ENCODE measurements at places on chromosomes 4 and X.

GRCh38 chrX:24988314-24988713 is 27.5 kb downstream of the ARX start:
- DNase-seq, result no peak

DNA sequence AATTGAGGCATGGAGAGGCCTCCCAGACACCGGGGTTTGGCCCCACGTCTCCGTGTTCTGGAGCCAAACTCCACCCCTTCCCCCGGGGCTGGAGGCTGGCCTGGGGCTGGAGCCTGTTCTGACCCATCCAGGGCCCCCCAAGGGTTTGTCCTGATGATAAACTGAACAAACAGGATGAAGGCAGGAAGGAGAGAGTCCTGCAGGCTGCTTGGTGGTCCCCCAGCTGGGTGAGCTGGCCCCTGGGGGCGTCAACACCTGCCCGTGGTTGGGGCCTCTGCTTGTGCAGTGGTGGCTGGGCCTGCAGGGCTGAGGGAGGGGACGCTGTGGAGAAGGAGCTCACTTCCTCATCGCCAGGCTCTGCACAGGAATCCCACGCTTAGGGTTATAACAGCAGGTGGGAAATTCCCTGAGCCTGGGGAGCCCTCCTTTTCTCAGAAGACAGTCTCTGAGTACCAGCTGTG is 2.3 kb downstream of the SH3TC1 start:
- DNase-seq, result no peak

GRCh38 chr4:26048378-26048882 is 134.4 kb downstream of the SMIM20 start:
- DNase-seq, result no peak

GRCh38 chr4:161186012-161186411 is 977.8 kb downstream of the FSTL5 start:
- DNase-seq, result no peak

- DNase-seq, result no peak
Observed at GRCh38 chrX:142428916-142429315, 223.8 kb upstream of the MAGEC2 start.

- no peak for DNase-seq
Observed at GRCh38 chr4:54542540-54543041, 115.2 kb upstream of the KIT start.

GRCh38 chr4:118774989-118775388 is 60.9 kb downstream of the SEC24D start:
- DNase-seq, result no peak

DNA sequence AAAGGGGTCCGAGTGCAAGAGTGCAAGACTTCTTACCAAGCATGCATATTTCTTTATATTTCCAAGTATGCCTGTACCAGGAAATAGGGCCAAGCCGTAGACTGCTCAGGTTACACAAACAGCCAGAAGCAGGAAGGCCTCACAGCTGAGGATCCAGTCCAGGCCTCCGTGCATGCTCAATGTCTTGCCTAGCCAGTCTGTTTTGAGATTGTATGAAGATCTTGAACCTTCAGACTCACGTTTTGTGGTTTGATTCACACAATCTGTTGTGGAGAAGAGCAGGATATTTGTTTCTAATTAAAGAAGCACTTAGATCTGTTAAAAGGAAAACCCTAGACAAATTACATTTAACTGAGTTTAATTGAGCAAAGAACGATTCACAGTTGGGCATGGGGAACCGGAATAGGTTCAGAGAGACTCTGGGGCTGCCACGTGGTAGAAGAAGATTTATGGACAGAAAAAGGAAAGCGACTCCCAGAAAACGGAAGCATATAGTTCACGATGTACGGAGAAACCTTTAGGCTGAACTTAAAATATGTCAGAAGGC is 1.2 kb downstream of the MGST2 start:
- DNase-seq, result no peak

GRCh38 chr4:86994686-86995085 is 59.9 kb downstream of the AFF1 start:
- no peak for DNase-seq

GRCh38 chr4:76199664-76200211 is 13.9 kb downstream of the SCARB2 start:
- no peak for DNase-seq

GRCh38 chr4:176422001-176422400 is 102.2 kb downstream of the SPCS3 start:
- no peak for DNase-seq

DNA sequence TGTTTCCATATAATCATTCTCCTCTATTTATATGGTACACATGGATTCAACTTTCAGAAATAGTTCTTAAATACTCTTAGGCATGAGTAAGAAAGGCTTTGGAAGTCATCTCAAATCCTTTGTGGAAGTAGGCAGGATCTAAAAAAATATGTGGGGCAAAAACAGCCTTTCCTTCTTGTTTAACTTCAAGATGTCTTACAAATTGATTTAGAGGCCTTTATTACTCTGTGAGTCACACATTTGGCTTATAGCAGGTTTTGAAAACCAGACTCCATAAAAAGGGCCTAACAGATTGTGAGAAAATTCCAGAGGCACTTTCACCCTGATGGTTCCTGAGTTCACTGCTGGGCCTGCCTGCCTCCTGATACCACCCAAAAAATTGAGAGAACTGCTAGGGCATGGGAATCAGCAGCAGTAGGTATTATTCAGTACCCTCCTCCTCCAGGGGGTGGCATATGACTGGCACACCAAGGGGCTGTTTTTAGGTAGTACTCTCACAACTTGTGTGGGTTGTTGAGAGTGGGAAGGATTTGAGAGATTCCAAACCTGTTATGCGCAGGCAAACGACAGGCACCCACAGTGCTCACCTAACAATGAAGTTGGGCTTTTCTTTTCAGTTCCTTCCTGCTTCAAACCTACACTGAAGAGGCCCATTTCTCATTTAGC is 162.7 kb upstream of the MBNL3 start:
- DNase-seq, result no peak

GRCh38 chr4:4609622-4610334 is 67.9 kb upstream of the STX18 start:
- no peak for DNase-seq

DNA sequence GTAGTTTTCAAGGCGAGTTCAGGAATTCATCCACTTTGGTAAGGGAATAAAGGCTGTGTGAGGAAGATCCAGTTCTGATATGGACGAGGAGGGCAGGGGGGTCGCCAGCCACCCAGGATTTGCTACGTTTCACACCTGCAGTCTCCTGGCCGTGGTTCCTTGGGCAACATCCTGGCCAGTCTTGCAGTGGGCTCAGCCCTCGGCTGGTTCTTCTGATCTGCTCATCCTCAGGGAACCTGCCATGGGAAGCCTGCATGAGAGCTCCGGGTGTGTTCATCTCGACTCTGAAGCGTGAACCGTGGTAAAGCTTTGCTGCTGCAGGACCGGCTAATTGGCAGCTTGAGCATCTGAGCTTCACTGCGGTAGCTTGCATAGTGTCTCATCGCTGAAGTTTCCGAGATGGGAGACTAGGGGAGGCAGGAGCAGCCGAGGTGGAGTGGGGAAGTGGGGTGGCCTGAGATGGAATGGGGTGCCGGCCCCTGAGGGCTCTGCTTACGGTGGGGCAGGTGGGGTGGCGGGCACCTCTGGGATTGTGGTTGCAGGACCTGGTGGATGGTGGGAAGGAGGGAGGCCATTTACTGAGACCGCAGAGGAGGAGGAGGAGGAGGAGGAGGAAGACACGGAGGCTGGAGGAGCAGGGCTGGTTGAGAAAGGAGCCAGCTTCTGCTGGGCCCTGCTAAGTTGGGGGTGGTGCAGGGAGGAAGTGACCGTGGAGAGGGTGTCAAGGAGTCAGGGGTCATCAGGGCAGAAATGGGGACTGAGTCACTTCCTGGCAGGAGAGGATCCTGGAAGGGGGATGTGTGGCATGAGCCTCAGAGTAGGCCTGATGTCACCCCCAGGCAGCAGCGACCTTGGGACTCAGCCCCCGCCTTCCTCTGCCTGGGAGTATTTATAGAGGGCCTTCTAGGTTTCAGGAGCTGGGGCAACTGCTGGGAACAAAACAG is 213.1 kb upstream of the PSAPL1 start:
- no peak for DNase-seq

DNA sequence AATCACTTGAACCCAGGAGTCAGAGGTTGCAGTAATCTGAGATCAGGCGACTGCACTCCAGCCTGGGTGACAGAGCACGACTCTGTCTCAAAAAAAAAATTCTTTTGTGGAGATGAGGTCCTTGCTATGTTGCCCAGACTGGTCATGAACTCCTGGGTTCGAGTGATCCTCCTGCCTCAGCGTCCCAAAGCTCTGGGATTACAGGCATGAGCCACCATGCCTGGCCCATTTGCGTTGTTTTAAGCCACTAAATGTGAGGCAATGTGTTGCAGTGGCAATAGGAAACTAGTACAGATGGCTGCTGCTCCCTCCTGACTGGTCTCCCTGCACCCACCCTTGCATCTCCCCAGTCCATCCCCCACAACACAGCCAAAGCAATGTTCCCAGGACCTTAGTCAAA is 40.0 kb upstream of the APLN start:
- no peak for DNase-seq

DNA sequence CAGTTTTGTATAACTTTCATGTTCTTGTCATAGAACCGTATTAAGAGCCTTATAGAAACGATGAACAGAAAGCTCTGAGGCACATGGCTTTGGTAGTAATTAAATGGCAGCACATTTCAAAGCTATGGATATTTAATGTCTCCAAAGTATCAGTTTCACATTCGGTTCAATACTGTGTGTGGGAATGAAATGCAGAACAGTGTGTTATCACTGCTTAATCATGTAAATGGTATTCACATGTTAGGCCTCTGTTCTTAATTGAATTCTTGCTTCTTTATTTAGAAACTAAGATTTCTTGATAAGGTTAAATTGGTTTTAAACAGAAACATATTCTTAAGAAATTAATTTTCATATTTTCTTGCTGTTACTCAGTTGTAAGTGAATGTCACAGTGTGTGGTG is 701.0 kb upstream of the PITX2 start:
- no peak for DNase-seq

DNA sequence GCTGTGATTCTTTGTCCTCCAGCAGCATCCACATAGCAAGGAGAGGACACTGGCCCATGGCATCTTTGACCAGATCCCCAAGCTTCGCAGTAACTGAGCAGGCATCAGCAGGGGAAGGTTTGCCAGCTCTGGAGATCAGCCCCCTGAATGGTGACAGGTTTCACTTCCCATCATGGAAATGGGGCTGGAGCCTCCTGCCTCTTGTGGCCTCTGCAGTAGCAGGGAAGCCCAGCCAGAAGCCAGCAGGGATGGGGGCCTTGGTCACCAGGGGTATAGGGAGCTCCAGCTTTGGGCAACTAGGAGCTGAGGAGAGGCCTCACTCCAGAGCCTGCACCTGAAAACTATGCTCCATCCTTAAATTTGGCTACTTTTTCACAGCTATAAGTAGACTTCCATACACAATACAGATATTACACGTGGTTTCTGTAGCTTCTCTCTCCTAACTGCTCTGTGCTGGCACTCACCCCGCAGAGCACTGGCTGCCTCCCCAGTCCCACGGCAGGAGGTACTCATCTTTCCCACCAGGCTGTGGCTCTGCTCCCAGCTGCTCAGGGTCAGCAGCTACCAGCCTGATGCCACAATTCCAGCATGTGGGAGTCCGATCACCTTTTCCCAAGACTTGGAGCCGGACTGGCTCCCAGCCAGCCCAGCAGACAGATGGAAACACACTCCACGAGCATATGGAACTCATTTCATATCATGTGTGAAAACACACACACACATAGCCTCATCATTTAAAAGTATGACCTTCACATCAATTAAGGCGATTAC is 2.8 kb downstream of the TMEM271 start:
- no peak for DNase-seq

DNA sequence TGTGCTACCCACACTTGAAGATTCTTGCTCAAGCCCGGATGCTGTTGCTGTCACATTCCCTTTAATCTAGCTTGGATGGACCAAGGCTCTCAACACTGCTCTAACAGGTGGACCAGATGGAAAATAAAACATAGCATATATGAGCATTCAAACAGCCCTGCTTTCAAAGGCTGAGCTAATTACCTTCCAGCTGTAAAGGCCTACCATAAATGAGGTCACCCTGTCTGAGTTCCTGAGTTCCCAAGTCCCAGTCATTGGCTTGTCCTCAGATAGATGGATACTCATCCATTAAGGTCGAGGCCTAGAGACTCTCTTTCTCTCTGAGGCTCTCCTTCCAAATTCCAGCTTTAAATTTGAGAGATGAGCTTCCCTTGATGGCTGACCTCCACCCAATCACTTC is 147.5 kb downstream of the STOX2 start:
- no peak for DNase-seq

DNA sequence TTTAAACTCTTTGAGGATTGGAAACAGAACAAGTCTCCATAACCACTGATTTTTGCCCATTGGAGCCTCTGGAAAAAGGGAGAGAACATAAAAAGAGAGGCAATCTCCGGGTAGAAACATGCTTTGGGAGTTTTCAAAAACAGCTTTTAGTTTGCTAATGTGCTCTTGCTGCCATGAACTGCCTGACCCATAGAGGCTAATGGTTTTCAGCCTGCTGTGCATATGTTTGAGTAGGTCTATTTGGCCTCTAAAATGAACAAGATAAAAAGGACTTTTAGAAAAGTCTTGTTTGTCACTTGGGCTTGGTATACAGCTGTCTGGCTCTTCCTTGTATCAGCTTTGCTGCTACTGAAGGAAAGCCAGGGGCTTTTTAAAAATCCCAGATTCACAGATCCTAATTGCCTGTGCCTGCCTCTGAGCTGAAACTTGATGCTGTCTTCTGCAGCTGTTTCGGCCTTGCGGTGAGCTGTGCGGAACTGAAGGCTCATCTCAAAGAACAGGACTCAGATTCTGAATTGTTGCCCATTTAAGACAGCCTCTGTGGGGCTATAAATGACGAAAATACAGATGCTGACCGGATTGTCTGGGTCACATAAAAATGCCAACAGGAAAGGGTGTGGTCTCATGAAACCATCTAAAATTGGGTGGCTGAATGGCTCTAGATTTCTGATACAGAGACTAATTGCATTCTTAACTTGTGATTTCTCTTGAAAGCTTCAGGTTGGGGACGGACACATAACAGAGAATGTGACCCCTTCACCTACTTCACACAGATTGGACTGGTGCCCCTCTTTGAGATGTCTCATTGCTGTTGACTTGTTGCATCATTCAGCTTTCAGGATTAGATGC is 18.4 kb upstream of the ZNF41 start:
- no peak for DNase-seq

- DNase-seq, result no peak
Observed at GRCh38 chr4:17667253-17667652, 52.8 kb downstream of the MED28 start.

- no peak for DNase-seq
Observed at GRCh38 chr4:108398836-108399235, 221.5 kb upstream of the RPL34 start.

GRCh38 chrX:131081772-131082740 is 23.9 kb downstream of the ARHGAP36 start:
- DNase-seq, result no peak

DNA sequence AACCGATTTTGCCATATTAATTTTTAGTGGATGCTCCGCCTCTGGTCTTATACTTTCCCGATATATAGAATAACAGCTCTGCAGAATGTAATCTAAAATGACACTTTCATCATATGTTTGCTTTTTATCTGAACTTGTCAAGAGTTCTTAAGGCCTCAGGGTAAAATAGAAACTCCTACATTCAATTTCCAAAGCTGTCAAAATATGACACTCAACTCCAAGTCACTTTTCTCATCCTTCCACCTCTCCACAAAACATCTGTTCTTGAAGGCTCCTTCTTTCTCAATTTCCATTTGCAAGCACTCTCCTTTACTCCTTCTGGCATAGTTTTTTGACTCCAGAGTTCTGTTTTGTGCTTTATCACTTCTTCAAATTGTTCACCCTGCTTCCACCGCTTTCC is 242.2 kb downstream of the PDGFC start:
- no peak for DNase-seq
